Prostate gland (tissue), 2 donors: ENCODE measurements at places on chromosomes 3 and 15. TPM values are rescaled to one million over a fixed set of nuclear protein-coding genes. Genes with fewer than 3 reads are reported as not detected.

GRCh38 chr3:114417265-114417664 is 123.4 kb downstream of the TIGIT start:
- no peaks in the 10 kb centered on the region for H3K27me3 ChIP-seq
- no peaks in the 10 kb centered on the region for H3K4me1 ChIP-seq
- H3K4me3 ChIP-seq, result no peak overlapping the region
- H3K36me3 ChIP-seq, result no peaks in the 10 kb centered on the region
- no peak for DNase-seq
- H3K27ac ChIP-seq, result no peak overlapping the region

GRCh38 chr3:14920536-14920935 is 26.8 kb upstream of the NR2C2 start:
- H3K27me3 ChIP-seq, result no peaks in the 10 kb centered on the region
- H3K4me1 ChIP-seq, result no peaks in the 10 kb centered on the region
- no peak overlapping the region for H3K4me3 ChIP-seq
- no peak for DNase-seq
- H3K36me3 ChIP-seq, result no peaks in the 10 kb centered on the region

DNA sequence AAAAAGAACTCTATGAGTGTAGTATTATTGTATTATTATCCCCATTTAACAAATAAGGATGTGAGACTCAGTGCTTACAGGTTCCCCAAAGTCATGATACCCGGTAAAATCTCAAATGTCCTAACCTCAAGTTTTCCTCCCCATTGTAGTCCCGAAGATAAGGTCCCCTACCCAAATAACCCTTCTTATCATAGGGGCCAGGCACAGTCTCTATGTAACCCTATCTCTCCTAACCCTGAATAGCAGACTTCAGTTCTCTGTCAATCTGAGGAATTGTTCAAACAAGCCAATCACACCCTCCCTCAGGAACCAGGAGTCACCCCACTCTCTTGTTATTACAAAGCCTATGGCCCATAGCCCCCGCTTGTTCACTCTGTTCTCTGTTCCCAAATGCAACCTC is 10.5 kb upstream of the SUSD5 start:
- no peak overlapping the region for H3K4me3 ChIP-seq
- DNase-seq, result no peak
- no peaks in the 10 kb centered on the region for H3K36me3 ChIP-seq
- no peaks in the 10 kb centered on the region for H3K27me3 ChIP-seq

- no peaks in the 10 kb centered on the region for H3K36me3 ChIP-seq
- H3K27ac ChIP-seq, result no peak overlapping the region
- H3K4me1 ChIP-seq, result no peaks in the 10 kb centered on the region
- no peaks in the 10 kb centered on the region for H3K27me3 ChIP-seq
- no peak for DNase-seq
These were observed 36.2 kb upstream of the ARID3B start for GRCh38 chr15:74504836-74505235.

DNA sequence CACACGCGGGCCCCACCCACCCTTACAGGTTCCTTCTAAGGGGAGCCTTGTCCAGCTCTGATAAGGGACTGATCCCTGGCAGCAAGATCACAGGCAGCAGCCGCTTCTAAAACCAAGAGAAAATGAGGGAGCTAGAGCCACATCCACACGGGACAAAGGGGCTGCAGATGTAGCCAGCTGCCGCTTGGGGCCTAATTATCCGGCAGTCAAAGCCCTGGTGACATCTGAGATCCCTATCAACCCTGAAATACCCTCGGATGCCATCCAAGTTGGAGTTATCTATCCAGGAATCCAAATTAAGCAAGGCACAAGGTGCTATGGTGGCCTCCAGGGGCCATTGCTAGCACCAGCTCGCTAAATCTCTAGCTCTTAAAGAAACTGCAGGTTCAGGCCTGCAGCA is 248.3 kb downstream of the VPS13C start:
- no peaks in the 10 kb centered on the region for H3K27me3 ChIP-seq
- no peak overlapping the region for H3K27ac ChIP-seq
- no peak overlapping the region for H3K4me3 ChIP-seq
- H3K36me3 ChIP-seq, result no peaks in the 10 kb centered on the region
- DNase-seq, result no peak

- H3K4me3 ChIP-seq, result no peak overlapping the region
- no peak for DNase-seq
- H3K27ac ChIP-seq, result no peak overlapping the region
- H3K36me3 ChIP-seq, result no peaks in the 10 kb centered on the region
These were observed 81.4 kb upstream of the CFAP20DC start for GRCh38 chr3:59131016-59131766.

GRCh38 chr3:149015393-149015792 is 24.1 kb downstream of the GYG1 start:
- H3K4me3 ChIP-seq, result no peak overlapping the region
- DNase-seq, result no peak
- H3K27ac ChIP-seq, result no peak overlapping the region
- H3K4me1 ChIP-seq, result no peaks in the 10 kb centered on the region
- H3K27me3 ChIP-seq, result no peaks in the 10 kb centered on the region
- no peaks in the 10 kb centered on the region for H3K36me3 ChIP-seq

- no peak for DNase-seq
- H3K27me3 ChIP-seq, result no peaks in the 10 kb centered on the region
- no peak overlapping the region for H3K4me3 ChIP-seq
- H3K36me3 ChIP-seq, result no peaks in the 10 kb centered on the region
- H3K27ac ChIP-seq, result no peak overlapping the region
- no peaks in the 10 kb centered on the region for H3K4me1 ChIP-seq
These were observed 1066.1 kb downstream of the FHIT start for GRCh38 chr3:60185161-60185560.

GRCh38 chr3:128269796-128270195 is 116.5 kb downstream of the EEFSEC start:
- H3K27ac ChIP-seq, result no peak overlapping the region
- H3K4me3 ChIP-seq, result no peak overlapping the region
- no peaks in the 10 kb centered on the region for H3K36me3 ChIP-seq

- H3K27ac ChIP-seq, result no peak overlapping the region
- no peaks in the 10 kb centered on the region for H3K36me3 ChIP-seq
- no peak for DNase-seq
- no peak overlapping the region for H3K4me3 ChIP-seq
These were observed 84.1 kb downstream of the PCCB start for GRCh38 chr3:136334209-136334608.

GRCh38 chr15:89899295-89899945 is 5.6 kb upstream of the AP3S2 start:
- no peaks in the 10 kb centered on the region for H3K27me3 ChIP-seq
- no peak overlapping the region for H3K4me3 ChIP-seq
- H3K27ac ChIP-seq, result no peak overlapping the region
- H3K36me3 ChIP-seq, result peaks cover 3% of the 10 kb centered on the region
- DNase-seq, result no peak

The ERICH6 gene
- total RNA-seq, result 0.09 TPM

- no peaks in the 10 kb centered on the region for H3K4me1 ChIP-seq
- no peaks in the 10 kb centered on the region for H3K27me3 ChIP-seq
- H3K4me3 ChIP-seq, result no peak overlapping the region
- no peak overlapping the region for H3K27ac ChIP-seq
- no peak for DNase-seq
- H3K36me3 ChIP-seq, result no peaks in the 10 kb centered on the region
These were observed 45.8 kb upstream of the NTRK3 start for GRCh38 chr15:88302373-88302772.

The FRMD5 gene
- total RNA-seq, result 0.36 TPM

DNA sequence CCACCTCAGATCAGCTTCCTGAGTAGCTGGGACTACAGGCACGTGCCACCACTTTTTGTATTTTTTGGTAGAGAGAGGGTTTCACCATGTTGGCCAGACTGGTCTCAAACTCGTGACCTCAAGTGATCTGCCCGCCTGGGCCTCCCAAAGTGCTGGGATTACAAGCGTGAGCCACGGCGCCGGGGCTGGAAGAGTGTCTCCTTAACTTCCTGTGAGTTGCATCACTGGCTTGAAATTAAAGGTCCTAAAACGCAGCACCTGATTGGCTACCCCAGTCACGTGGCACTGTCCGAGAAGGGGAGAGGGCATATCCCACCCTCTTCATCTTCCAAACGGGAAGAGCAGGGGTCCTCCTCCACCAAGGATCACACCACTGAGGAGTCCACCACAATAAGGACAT is 5.5 kb upstream of the FAM174B start:
- H3K27ac ChIP-seq, result no peak overlapping the region
- H3K4me1 ChIP-seq, result no peaks in the 10 kb centered on the region
- H3K36me3 ChIP-seq, result no peaks in the 10 kb centered on the region
- H3K27me3 ChIP-seq, result no peaks in the 10 kb centered on the region
- H3K4me3 ChIP-seq, result no peak overlapping the region
- no peak for DNase-seq

DNA sequence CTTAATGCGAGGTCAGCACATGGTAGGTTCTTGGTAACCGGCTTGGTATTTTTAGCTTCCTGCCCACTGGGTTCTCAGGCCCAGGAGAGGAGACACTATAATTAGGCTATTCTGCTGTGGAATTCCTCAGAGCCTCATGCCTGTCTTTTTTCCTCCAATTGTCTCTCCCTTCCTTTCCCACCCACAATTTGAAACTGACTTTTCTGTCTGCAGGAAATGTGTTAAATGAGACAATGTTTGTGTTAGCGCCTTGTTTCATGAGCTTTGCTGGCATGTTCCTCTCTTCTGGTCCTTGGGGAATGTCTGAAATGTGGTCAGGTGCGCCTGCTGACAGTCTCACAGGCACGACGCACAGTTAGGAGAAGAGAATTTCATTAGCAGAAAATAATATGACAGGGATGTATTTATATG is 223.6 kb upstream of the CTNNB1 start:
- H3K4me1 ChIP-seq, result no peaks in the 10 kb centered on the region
- no peaks in the 10 kb centered on the region for H3K27me3 ChIP-seq
- H3K27ac ChIP-seq, result no peak overlapping the region
- DNase-seq, result peak; percentile 19

The FETUB gene
- not detected for total RNA-seq

The VPS13C gene
- total RNA-seq, result 53.5 TPM
